ENCODE measurements at places on chromosomes 6 and 20.

DNA sequence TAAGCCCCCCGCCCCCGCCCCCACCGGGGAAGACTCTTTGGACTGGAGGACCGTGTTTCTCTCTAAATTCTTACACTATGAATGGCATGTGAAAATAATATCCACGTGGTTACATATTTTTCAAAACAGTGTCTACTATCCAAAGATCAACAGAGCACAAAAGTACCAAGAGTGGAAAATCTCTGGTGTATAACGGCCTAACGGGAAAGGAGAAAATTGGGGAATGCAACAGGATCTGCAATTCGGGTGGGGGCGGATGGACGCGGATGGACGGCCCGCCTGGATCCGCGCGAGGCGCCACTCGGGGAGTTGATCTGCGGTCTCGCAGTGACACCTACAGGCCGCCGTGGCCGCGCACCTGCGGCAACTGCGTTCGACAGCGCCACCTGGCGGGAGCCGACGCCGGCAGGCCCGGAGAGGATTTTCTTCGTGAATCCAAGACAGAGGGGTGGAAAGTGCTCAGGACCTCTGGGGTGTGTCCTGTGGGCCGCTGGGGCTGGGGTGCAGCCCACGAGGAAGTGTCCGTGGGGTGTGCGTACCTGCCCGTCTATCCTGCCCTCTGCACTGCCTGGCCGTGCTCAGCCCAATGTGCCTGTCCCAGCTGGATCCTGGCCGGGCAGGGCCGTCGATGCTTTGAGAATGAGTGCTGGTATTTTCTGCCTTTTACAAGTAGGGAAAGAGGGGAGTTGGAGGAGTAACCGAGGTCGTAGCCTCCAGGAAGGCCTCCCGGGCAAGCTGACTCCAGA, 18.6 kb downstream of the ANKRD60 start:
- peak; percentile 78 for DNase-seq

GRCh38 chr20:2658414-2659354, 5.3 kb downstream of the IDH3B start:
- no peak for DNase-seq

DNA sequence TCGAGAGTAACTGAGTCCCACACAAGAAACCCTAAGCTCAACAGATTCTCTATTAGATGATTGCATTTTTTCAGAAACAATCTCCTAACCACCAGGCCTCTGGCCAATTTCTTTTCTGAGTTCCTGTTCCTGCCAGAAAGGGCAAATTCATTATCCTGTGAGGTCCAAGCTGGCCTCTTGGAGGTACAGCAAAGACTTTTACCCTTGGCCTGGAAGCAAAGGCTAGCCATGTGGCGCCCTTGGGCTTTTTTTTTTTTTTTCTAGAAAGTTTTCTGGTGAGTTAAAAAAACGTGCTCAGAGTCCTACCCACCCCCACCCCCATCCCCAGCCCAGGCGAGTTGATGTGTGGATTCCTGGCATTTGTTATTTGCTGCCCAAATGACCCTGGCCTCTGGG, 59.0 kb upstream of the EEF1A1 start:
- no peak for DNase-seq

DNA sequence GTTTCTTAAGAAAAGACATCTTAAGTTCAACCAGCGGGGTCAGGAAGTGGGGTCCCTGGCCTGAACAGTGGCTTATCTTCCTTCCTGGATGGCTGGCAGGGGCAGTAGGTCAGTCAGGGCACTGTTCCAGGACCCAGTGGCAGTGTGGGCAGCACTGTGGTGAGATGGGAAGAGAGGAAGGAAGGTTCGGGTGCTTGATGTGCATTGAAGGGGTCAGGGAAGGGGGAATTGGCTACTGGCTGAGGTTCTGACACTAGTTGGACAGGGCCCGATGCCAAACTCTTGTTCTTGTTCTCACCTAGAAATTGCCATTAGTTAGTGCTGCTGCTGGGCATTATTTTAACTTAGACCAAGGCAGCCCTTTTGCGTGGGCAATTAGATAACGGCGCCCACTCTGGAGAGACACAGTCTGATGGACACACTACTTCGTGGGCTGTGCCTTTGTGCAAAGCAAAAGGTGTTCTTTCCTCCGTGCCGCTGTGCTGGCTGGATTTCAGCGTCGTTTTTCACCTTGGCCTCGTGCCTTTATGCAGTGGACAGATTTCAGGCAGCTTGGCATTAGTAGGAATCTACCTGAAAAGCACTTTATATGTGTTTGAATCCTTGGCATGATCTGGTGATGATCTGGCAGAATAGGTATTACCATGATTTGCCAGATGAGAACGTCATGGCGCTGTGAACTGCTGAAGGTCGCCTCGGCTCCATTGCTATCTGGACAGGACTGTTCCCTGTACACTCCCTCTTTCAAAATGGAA, 30.3 kb downstream of the UTRN start:
- no peak for DNase-seq

DNA sequence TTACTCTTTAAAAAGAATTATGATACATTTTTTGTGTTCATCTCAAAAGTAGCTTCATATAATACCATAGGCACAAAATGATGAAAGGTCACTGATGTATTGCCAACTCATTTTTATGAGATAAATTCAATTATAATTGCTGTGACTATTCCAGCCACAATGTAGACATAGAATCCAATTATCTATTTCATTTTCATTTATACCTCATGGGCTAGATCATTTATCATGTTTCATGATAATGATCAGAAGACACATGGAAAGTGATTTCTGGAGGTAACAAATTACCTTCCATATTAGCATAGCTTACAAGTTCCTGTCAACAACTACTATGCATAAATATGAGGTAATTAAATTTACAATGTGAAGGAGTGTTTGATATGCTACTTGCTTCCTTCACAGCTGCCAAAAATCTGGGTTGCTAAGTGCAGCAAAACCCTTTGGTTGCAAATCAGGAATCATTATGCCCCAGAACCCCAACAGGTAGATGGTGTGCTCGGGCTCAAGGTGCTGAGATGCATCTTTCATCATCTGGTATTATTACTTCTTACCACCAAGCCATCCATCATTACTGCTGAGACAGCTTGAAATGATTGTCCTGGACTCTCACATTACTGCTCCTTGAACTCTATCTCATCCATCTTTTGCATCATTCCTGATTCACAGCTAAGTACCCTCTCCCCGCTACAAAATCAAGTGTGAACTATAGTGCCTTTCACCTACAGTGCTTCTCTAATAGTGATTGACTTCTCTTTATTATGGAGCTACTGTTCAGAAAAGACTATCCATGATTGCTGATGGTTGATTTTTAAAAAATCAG, 306.0 kb upstream of the THEMIS start:
- no peak for DNase-seq

DNA sequence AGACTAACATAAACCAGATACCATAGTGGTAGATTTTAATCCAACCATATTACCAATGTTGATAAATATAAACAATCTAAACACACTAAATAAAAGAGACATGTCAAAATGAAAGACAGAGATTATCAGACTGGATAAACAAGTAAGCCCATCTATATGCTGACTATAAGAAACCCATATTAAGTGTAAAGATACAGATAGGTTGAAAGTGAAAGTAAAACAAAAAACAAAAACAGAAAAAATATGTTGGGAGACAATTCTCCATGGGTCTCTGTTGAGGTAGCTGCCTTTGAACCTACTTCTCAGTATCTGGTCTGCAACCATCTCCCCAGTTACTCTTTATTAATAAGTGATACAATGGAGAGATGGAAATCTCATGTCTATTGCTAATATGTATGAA, 21.2 kb downstream of the REV3L start:
- DNase-seq, result no peak

DNA sequence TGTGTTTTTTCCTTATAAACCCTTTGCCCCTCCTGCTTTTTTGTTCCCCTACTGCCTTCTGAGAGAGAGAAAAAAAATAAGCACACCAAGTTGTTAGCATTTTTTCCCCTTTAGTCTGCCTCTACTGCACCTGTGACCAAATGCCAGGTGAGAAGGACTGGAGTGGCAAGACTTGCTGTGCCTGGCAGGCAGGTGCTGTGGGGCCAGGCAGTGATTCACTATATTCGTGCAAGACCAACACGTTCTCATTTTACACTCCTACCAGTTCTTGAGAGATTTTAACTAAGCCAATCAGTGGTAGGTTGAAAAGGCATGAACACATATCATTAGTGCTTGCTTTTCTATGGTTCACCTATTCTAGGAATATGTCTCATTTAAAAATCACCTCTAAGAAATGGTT, 109.7 kb downstream of the FIG4 start:
- no peak for DNase-seq

- no peak for DNase-seq
Observed at GRCh38 chr20:49347156-49347555, 69.3 kb upstream of the ZNFX1 start.

GRCh38 chr6:163406366-163406765, 8.2 kb upstream of the QKI start:
- DNase-seq, result no peak

- DNase-seq, result no peak
Observed at GRCh38 chr6:73532293-73532692, 11.5 kb upstream of the EEF1A1 start.

GRCh38 chr6:3357678-3358077, 98.9 kb downstream of the PSMG4 start:
- DNase-seq, result no peak

DNA sequence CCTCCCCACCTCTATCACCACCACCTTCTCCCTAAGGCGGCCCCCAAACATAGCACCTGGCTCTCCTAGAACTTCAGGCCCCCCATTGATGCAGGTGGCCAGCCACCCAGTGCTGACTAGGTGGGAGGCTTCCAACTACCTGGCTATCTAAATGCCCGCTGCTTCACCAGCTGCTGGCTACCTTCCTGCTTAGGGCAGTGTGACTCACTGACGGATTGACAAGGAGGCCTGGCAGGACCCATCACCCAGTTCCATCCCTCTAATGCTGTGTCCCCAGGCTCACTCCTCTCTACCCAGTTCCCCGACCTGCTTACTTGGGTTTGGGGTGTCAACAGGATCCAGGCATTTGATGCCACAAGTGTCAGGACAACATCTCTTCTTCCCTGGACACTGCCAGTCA, 1.1 kb downstream of the SLPI start:
- no peak for DNase-seq

DNA sequence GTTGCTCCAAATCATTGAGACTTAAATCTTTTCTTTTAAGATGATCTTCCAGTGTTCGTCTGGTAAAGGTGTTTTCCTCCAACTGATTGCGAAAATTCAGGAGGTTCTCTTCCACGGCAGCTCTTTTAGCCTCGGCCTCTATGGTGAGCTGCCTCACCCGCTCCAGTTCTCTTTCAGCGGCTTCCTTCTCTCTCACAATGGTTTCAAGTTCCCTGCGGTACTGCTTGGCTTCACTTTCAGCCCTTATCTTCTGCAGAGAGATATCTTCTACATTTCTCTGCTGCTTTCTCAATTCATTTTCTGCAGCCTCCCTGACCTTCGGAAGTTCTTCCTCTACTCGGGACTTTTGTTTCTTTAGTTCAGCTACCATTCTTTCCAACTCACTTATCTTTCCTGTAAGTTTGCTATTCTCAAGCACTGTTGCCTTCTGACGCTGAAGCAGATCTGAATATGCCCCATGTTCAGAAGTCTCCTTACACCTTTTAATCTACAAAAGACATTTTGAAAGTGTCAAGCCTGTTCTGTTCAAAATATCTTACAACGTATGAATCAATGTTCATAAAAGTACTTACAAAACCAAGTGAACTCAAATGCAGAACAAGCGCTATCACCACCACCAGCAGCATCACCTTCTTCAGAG, 22.3 kb downstream of the DST start:
- no peak for DNase-seq

DNA sequence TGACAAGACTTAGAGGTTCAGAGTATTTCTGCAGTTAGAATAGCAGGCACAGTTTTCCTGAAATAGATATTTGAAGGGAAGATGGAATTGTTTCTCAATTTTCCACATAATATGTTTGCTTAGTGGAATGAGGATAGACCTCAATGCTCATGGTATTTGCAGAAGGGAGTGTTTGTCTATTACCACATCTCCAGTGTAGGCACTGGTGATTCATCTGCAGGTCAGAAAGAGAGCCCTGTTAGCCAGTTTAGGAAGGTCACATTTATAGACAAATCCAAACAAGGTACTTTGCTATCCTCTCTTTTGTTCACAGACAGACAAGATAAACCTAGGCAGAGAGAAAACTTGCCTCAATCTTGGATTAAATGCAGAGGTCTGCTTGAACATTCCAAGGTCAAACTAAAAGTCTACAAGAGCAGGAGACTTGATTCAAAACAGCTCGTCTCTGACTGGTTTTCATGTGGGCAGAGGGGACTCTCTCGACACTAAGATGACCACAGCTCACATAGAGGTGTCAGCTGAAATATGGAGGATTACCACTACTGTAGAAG, 22.8 kb downstream of the ISM1 start:
- no peak for DNase-seq

DNA sequence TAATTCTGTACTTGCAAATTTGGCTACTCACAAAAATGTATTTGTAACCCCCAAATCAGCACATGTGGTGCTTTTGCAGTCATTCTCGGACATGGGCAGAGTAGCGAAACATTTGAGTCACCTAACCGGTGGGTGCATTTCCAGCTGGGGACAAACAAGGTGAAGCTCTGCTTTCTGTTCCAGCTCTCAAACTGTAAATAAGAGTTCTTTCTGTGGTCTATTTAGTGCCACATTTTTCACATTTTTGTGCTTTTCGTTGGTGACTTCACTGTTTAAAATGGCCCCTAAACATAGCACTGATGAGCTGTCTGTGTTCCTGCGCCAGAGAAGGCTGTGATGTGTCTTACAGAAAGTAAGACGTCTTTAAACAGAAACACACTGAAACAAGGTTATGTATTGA, 244.5 kb downstream of the CDC5L start:
- DNase-seq, result no peak

- DNase-seq, result no peak
Observed at GRCh38 chr6:35090734-35091133, 50.4 kb downstream of the TCP11 start.
